MG63 (cell line): ENCODE measurements at places on chromosomes 5 and 9.

GRCh38 chr5:172881691-172882370 lies 47.8 kb downstream of the ERGIC1 start:
- DNase-seq: no peak

DNA sequence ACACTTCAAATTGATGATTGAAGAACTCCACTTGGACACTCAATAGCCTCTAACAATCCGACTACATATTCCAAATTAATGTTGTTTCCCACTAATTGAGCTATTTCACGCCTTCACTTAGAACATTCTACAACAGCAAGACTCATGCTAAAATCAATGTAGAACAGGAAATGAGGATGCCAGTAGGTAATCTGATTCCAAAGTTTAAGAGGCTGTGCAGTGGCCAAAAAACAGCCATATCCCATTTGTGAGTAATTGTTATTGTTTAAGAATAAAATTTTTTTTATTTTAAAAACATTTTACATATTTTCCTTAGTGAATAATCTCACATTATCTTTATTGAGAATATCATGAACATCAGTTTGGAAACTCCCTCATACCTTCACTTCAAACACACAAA lies 35.7 kb upstream of the GHR start:
- no peak for DNase-seq

- DNase-seq: no peak
Measured at GRCh38 chr9:20538092-20538491, 84.2 kb downstream of the MLLT3 start.

- no peak for DNase-seq
Measured at GRCh38 chr9:91117474-91117891, 244.2 kb downstream of the AUH start.
